ENCODE measurements at places on chromosomes 7 and 10. TPM values are rescaled to one million over a fixed set of nuclear protein-coding genes. Genes with fewer than 3 reads are reported as not detected.

GRCh38 chr10:129615381-129615780 lies 148.3 kb downstream of the MGMT start:
- no peaks in the 10 kb centered on the region for H3K36me3 ChIP-seq
- H3K27me3 ChIP-seq = no peaks in the 10 kb centered on the region
- H3K27ac ChIP-seq = no peak overlapping the region
- no peaks in the 10 kb centered on the region for H3K4me1 ChIP-seq
- no peak for DNase-seq
- no peak overlapping the region for H3K4me3 ChIP-seq

DNA sequence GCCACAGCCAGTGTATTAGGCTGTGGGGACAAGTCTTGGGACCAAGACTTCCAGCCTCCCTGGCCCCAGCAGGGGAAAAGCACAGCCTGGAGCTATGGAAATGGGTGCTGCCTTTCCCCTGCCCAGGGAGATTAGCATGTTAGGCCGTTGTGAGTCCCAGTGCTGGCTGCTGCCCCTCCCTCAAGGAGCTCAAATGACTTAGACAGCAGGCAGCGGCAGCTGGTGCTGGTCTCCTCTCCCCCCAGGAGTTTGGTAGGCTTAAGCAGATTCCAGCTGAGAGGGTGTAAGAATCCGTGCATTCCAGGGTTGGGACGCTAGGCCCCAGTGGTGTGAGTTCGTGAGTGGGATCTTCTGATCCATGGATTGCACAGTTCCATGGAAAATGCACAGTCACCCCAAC lies 301.5 kb upstream of the PHF14 start:
- no peak overlapping the region for H3K27ac ChIP-seq
- no peaks in the 10 kb centered on the region for H3K4me1 ChIP-seq
- H3K4me3 ChIP-seq = no peak overlapping the region
- H3K27me3 ChIP-seq = no peaks in the 10 kb centered on the region
- H3K36me3 ChIP-seq = no peaks in the 10 kb centered on the region

DNA sequence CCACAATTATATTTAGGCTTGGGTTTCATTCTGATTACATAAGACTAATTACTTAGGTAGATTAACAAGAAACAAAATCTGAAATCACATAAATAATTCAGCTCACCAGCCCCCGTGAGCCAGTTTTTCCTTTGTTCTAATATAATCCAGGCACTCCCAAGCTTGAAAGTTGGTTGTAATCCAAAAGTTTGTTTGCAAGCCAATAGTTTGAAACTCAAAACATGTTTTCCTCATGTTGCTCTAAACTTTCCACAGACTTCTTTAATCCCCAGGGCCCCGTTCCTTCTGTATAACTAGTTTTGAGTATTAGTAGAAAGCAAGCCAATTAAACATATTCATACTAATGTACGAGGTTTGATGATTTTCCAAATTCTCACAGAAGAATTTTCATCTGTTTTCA lies 56.1 kb downstream of the SP8 start:
- H3K27me3 ChIP-seq = no peaks in the 10 kb centered on the region
- H3K36me3 ChIP-seq = no peaks in the 10 kb centered on the region
- no peaks in the 10 kb centered on the region for H3K4me1 ChIP-seq
- H3K27ac ChIP-seq = no peak overlapping the region

- H3K36me3 ChIP-seq = no peaks in the 10 kb centered on the region
- H3K4me3 ChIP-seq = no peak overlapping the region
- H3K4me1 ChIP-seq = no peaks in the 10 kb centered on the region
- no peaks in the 10 kb centered on the region for H3K27me3 ChIP-seq
Observed at GRCh38 chr10:79360499-79361342, 13.5 kb downstream of the PPIF start.

GRCh38 chr7:158270856-158271413 lies 316.7 kb downstream of the PTPRN2 start:
- no peaks in the 10 kb centered on the region for H3K36me3 ChIP-seq
- no peaks in the 10 kb centered on the region for H3K27me3 ChIP-seq
- DNase-seq = no peak
- H3K4me1 ChIP-seq = no peaks in the 10 kb centered on the region

MRLN gene
- total RNA-seq = not detected

DNA sequence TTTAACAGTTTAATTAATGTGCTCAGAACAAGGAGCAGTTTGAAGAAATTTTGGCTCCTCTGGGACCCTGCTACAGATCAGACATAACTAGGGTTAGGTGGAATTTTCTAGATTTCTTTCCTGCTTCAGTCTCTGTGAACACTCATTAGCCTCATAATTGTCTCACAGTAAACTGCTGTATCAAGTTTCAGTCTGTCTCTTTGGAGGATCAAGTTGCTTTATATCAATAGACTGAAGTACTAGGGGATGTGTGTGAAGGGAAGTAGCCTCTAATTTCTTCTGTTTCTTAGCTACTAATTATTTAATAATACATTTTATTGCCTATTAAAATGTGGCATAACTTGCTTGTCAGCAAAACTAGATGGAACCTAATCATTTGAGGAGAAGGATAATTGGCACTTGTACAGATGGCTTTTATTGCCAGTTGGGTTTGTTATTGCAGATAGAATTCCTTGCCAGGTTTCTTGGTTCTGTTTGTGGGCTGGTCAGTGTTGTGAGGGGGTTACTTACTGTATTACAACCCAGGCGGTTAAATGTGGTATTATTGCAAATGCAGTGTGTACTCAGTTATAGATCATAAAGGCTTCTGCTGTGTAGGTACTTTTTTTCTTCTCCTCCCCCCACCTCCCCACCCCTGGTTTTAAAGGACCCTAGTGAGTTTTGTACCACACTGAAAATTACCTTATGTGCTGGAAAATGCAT lies 758.0 kb downstream of the AUTS2 start:
- H3K27me3 ChIP-seq = no peaks in the 10 kb centered on the region
- H3K4me1 ChIP-seq = no peaks in the 10 kb centered on the region
- no peak for DNase-seq
- H3K36me3 ChIP-seq = no peaks in the 10 kb centered on the region
- no peak overlapping the region for H3K27ac ChIP-seq

DNA sequence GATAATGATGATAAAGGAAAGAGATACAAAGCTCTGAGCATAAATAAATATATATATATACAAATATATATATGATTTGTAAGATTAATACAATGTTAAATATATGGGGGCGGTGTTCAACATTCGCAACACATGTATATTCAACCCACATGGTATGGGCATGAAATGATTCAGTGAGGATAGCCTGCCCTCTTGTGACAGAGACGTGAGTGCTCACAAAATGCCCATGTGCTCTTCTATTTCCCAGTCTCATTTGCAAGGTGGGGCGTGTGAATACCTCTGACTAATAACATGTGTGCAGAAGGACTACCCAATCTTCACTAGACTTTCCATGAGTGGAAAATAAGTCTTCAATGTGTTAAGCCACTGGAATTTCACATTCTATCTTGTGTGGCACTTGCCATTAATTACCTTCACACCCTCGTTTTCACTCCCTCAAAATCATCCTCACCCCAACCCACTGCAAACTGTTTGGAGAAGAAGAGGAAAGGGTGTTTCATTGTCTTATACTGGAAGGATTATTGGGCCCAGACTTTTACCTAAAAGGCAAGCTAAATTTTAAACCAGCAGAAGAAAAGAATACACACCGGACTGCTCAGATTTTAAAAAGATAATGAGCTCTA lies 26.9 kb downstream of the ASAH2 start:
- no peaks in the 10 kb centered on the region for H3K4me1 ChIP-seq
- H3K36me3 ChIP-seq = no peaks in the 10 kb centered on the region
- DNase-seq = peak; percentile 55

DNA sequence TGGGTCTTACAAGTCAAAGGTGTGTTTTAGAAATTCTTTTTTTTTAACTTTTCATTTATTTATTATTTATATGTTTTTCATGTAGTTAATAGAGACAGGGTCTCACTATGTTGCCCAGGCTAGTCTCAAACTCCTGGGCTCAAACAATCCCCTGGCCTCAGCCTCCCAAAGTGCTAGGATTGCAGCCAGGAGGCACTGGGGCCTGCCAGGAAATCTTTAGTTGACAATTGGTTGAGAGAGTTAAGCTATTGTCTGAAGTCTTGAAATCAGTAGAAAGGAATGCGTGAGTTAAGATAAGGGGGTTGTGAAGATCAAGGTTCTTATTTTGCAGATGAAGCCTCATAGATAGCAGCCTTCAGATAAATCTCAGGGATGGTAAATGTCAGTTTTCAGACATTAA lies 245.4 kb upstream of the GALNT17 start:
- H3K27me3 ChIP-seq = no peaks in the 10 kb centered on the region
- no peak overlapping the region for H3K27ac ChIP-seq
- no peaks in the 10 kb centered on the region for H3K4me1 ChIP-seq
- H3K4me3 ChIP-seq = no peak overlapping the region
- no peak for DNase-seq
- H3K36me3 ChIP-seq = no peaks in the 10 kb centered on the region
